Activated CD4-positive, alpha-beta T cell treated with anti-CD3 and anti-CD28 coated beads for 24 hours (primary cell): ENCODE measurements at places on chromosomes 16 and 17.

DNA sequence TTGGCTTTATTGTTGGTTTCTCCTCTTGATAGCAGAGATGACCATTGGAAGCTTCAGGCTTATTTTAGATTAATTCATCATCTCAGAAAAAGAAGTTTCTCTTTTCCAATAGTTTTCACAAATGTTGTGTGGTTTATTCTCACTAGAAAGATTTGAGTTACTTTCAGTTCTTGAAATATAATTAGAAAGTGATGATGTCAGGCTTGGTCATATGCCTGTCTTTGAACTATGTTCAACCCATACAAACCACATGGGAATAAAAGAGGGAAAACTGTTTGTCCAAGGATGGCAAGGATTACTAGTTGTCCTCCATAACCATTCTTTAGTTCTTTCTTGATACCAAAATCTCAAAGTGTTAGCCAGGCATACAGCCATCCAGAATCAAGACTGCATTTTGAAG is 3.7 kb upstream of the HS3ST2 start:
- no peak for DNase-seq

DNA sequence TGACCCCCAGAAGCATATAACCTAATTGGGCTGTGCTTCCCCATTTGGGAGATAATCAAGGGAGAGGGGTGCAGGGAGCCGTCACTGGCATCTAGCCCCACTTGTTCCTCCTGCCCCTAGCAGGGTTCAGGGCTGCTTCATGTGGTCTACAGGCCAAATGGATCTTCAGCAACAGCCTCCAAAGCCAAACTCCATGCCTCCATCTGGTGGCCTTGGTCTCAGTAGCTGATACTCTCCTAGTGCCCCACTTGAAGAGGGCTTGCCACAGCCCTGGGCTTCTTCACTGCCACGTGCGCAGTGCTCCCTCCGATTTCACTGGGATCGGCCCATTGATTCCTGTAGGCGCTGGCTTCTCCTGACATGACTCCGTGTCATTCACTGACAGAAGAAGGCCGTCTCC is 24.6 kb downstream of the LYRM9 start:
- DNase-seq, result no peak

GRCh38 chr16:51085271-51085670 is 65.8 kb downstream of the SALL1 start:
- DNase-seq, result no peak

DNA sequence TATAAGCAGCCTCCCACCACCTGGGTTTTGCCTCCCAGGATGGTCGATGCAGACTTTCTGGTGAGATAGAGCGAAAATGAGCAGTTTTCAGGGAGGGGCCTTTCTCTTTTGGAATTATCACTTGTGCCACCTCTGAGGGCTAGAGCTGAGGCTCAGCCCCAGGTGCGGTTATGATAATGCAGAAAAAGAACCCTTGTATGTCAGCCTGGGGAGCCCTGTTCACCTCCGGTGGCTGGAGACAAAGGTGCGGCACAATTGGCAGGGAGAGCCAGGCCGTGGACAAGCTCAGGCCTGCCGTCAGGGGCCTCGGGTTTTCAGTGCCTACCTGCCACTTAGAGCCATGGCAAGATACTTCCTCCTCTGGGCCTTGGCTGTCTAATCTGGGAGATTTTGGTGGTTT is 4.4 kb downstream of the SCPEP1 start:
- no peak for DNase-seq

- DNase-seq, result no peak
Observed at GRCh38 chr17:41882756-41883155, 17.5 kb upstream of the KLHL11 start.
